ENCODE measurements at places on chromosomes 7 and 10.

DNA sequence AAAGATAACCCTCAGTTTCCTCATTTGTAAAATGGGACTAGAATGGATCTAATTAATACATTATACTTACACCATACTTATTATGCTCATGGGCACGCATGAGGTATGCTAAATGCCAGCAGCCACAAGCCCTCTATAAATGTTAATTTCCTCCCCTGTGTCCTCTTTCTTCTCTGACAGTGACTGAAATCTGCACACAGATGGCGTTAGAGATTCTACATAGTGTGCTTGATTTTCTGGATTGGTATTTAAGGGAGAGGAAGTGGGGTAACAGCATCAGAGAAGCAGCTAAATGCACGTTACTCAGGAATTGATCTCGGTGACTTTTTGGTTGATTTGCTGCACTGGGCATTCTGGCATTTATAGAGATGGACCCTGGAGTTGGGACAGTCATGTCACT is 568.5 kb downstream of the CALN1 start:
- DNase-seq, result no peak

- DNase-seq, result no peak
These were observed at the start of gene ADIRF for GRCh38 chr10:86968271-86968993. ADIRF (plus strand) TSS chr10:86968482; CDS start chr10:86968545, 63 bp downstream.

- no peak for DNase-seq
These were observed 10.7 kb upstream of the KPNA7 start for GRCh38 chr7:99218406-99219184.

DNA sequence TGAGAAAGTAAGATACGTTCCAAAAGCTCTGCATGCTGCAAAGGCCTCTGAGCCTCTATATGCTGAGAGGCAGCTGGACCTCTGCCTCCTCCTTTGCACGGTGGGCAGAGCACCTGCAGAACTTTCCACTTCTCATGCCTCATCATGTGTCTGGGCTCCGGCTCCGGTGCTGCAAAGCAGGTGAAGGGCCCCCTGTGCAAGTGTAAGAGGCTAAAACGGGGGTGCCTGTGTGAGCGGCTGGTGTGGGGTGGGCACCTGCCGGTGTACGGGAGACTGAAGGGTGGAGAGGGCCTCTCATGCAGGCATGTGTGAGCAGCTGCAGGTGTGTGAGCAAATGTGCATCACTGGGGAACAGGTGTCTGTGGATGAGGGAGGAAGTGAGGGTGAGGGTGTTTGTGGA is 121.0 kb downstream of the KCNMA1 start:
- DNase-seq, result no peak

GRCh38 chr7:2542011-2542915 is 13.1 kb downstream of the BRAT1 start:
- DNase-seq, result no peak

GRCh38 chr7:22387583-22387982 is 30.6 kb upstream of the RAPGEF5 start:
- DNase-seq, result no peak

- DNase-seq, result no peak
These were observed 621 bp upstream of the FAM133B start for GRCh38 chr7:92590711-92591310.

DNA sequence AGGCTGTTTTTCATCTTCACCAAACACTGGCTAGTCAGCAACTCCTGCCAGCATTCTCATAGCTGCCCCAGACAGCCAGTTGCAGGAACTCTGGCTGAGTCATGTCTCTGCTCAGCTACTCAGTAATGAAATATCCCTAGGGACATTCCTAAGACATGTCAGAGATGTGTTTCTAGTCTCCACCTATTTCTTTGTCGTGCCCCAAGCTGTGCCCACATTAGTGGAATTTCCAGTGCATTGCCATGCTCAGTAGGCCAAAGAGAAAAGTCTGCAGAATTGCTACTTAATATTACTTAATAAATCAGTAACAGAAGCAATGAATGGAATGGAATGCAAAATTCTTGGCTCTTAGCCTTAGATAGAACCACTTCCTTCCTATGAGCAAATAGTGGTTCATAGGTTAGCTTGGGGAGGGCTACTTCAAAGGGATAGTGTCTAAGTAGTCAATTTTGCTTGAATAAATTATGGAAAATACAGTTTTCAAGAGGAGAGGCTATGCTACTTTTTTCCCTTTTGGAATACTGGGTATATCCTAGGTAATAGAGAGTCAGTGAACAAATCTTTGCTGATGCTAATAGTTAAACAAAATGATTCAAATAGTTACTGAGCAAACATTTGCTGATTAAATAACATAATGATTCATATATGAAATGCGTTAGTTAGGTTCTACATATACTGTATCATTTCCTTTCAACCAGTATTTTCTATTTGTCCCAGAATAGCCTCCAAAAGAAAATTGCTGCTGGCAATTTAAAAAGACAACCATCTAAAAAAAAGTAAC is 23.6 kb upstream of the SEMA3C start:
- DNase-seq, result no peak

DNA sequence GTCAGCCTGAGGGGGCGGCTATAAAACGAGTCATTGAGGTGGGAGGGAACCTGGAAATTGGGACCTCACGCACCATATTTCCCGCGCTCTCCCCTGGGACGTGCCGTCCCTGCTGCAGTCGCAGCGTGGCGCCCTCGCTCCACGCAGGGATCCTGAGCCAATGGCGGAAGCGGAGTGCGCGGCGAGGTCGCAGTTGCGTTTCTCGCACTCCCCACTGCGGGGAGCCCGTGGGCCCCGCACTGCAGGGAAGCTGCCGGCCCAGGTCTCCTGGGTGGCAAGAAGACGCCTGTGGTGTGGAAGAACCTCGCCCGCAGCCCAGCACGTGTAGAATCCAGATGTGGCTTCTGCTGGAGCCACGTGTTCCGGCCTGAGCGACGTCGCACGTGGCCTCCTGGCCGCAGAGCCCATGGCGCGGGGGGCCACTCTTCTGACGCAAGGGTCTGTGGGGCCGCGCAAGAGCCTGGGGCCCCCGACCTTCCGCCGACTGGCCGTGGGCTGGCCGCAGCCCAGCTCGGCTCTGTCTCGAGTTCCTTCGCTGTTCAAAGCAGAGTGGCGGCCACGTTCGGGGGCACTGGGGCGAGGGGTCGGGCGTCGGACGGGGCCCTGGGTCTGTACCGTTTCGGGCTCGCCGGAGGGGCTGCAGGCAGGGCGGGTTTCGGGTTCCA is 26.4 kb downstream of the HIF1AN start:
- DNase-seq, result peak; percentile 71

- DNase-seq, result no peak
These were observed 605 bp upstream of the NFKB2 start for GRCh38 chr10:102394801-102395399.

DNA sequence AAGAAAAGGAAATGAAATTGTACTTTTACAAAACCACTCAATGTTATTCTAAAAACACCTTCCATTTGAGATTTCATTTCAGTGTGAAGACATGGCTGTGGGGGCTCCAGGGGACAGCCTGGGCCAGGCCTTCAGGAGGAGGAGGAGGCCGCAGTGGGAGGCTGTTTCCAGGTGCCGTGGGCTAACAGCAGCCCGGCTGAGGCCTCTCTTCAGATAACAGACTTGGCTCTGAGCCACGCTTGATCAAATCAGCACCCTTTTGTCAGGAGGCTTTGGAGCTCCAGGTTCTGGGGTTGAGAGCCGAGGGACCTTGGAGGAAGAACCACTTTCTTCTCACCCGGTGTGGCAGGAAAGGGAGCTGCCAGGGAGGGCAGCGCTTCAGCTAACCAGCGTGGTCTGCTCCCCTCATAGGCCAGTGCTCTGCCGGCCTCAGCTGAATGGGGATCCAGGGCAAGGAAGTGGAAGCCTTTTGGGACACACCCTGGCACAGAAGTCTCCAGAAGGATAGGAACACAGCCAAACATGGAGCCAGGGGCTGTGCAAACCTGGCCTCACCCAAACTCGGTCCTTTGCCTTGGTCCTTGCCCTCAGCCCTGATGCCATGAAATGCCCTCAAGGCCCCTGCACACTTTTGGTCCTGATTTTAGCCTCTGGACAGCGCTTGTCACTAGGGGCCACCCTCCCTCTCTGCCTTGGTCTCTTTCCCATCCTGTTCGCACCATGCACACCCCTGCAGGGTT is 23.5 kb upstream of the CHST15 start:
- DNase-seq, result no peak

DNA sequence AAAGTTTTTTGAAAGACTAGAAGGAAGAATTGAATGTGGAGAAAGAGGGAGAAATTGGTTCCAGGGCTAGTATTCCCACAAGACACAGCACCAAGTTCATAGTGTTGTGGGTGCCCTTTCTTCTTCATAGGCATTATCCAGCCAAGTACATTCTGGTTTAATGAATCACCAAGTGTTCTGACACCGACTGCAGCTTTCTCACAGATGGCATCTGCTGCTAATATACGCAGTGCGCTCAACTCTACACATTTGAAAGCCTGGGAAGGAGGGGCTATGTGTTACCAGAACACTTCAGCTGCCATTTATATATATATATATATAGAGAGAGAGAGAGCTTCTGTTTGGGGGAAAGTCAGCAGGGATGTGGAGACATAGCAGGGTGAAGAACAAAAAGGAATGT is 1168.4 kb downstream of the GATA3 start:
- no peak for DNase-seq

- no peak for DNase-seq
These were observed 144.5 kb upstream of the BMPER start for GRCh38 chr7:33760834-33761233.

All from stimulated activated CD8-positive, alpha-beta memory T cell treated with anti-CD3 and anti-CD28 coated beads, Interleukin-2, amount 100 ng/mL, for 48 hours (primary cell).